RWPE1 (cell line): ENCODE measurements at places on chromosomes 5 and 9.

DNA sequence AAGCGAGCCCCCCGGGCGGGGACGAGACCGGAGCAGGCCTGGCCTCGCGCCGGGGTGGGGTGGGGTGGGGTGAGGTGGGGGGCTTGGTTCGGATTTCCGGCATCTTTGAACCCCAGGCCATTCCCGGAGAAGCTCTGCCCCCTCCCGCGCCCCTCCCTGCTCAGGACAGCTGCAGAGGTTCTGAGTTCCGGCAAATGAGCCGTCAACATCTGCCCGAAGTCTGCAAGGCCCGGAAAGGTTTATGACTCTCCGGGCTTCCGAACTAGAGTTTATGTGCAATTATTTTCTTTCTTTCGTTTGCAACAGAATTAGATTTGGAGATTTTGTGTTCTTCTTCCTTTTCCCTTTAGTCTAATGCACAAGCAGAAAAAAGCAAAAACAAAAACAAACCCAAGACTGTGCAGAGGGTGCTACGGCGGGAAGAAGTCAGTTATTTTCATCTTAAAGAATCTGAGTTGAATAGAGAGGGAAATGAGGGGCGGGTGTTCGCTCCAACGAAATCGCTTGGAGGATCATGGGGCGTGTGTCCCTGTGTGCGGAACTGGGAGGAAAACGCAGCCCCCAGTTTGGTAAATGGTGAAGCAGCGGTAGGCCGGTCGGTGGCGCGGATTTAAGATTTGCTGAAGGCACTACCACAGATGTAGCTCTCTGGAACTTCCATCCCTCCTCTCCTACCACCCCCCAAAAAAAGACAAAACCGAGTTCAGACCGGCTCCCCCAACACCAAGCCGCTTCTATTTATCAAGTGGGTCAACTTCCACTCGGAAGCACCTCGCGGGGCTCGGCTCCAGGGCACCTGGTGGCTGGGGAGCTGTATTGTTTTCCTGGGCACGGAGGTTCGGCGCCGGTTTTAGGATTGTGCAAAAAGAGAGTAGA is 4.8 kb downstream of the LHX2 start:
- DNase-seq, result no peak

GRCh38 chr9:121398374-121398773 is 28.3 kb upstream of the STOM start:
- peak; percentile 96 for DNase-seq

GRCh38 chr5:127885176-127885575 is 182.0 kb downstream of the CCDC192 start:
- DNase-seq, result no peak

DNA sequence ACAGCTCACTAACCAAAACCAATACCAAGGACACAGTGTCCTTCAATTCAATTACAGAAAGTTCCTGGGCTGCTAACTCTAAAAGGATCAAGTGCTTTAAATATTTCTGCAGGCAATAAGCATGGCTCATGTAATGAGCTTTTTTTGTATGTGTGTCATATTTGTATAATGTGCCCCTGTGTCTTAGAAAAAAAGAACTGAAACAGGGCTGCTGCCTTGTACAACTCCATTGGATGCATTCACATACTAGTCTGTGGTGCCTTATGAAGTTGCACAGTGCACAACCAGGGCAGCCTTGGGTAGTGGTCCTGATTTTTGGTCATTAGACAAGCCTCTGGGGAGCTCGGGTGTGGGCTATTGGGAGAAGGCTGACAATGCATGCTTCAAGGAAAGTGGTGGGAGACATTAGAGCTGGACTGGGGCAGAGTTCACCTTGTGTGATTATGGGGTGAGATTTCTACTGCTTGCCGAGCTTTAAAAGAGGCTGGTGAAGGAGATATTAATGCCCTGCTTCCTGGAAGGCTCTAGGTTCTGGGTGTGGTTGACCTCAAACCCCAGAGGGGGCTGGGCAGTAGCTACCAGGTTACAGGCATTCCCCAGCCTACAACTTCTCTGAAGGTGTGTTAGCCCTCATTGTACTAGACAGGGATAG is 3.6 kb upstream of the CPEB4 start:
- no peak for DNase-seq

DNA sequence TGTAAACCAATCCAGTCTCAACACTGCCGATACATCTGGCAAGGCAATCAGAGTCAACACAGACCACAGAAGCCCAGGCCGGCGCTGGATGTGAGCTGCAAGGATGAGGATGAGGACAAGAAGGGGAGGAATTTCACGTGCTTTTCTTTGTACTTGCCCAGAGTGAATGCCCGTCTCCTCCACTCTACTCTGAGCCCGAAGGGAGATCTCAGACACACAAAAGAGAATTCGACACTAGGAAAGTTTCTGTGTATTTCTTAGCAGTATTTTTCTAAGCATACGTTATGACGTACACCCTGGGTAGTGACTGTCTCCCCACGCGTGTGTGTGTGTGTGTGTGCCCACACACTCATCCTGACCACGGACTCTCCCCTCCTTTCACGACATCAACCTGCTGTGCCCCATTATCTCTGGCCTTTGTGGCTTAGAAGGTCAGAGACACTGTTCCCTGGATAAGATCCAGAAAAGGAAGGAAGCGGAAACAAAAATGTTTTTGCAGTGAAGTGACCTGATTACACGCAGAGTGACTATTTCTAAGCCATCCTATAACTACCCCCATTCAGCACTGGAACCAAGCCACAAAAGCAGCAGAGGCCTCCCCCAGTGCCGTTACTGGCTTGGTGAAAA is 227.3 kb upstream of the DAPK1 start:
- no peak for DNase-seq

DNA sequence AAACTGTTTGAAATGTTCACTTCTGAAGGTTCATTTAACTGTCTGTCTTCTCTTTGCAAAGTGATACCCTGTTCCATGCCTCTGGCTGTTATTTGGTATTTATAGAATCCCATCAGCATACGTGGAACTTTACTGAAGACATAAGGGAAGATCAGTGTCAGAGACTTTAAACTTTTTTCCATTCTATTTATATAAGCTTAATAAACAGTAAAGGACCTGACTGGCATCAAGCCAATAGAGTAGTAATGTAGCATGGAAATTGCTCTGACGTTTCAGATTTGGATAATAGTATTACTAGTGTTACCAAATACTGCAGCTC is 94.9 kb upstream of the MINAR2 start:
- no peak for DNase-seq

GRCh38 chr5:159341145-159341544 is 10.9 kb upstream of the IL12B start:
- no peak for DNase-seq

- peak; percentile 68 for DNase-seq
Observed at GRCh38 chr9:71758785-71759184, 9.5 kb downstream of the CEMIP2 start.

DNA sequence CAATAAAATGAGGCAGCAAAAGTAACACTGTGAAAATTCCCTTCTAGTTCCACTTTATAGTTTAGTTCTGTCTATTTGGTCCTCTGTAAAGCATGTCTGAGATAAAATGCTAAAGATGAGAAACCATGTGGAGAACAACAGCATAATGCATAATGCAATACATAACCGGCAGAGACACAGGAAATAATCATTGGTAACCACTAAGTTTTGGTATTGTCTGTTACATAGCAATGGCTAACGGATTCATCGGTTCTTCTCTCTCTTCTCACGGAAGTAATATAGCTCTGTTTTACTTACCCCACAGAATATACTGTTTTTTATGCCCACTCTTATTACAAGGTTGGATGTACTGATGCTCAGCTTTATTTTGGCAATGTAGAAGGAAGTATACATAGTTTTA is 158.9 kb downstream of the FAM174A start:
- DNase-seq, result no peak

GRCh38 chr5:30960036-30960435 is 233.4 kb upstream of the CDH6 start:
- no peak for DNase-seq

- no peak for DNase-seq
Observed at GRCh38 chr9:27549196-27549755, 19.7 kb upstream of the MOB3B start.

DNA sequence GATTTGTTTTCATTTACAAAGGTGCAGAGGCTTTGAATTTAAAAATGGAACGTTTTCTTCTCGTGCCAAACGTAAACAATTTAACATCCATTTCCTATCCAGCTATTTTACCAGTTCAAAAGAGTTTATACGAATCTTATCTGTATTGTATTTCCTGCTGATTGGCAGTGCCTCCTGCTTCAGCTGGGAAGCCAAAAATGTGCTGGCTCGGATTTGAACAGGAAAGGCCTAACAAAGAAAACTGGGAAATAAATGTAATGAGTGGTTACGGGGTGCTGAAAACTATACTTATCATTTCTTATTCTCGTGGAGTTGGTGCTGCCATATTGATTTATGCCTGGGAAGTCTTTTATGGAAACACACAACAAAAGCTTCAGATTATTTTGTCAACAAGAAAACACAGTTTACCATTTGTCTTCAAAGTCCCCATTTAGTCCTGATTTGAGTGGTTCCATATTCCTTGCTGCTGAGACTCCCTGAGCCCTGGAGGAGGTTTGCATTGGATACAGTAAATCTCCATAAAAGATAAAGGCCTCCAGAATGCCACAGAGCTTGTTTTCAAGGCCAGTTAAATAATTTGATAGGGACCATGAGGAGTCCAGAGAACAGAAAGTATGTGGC is 507.4 kb downstream of the RASEF start:
- DNase-seq, result no peak

- DNase-seq, result peak; percentile 26
Observed at GRCh38 chr5:73812962-73813588, 187.1 kb downstream of the ARHGEF28 start.

DNA sequence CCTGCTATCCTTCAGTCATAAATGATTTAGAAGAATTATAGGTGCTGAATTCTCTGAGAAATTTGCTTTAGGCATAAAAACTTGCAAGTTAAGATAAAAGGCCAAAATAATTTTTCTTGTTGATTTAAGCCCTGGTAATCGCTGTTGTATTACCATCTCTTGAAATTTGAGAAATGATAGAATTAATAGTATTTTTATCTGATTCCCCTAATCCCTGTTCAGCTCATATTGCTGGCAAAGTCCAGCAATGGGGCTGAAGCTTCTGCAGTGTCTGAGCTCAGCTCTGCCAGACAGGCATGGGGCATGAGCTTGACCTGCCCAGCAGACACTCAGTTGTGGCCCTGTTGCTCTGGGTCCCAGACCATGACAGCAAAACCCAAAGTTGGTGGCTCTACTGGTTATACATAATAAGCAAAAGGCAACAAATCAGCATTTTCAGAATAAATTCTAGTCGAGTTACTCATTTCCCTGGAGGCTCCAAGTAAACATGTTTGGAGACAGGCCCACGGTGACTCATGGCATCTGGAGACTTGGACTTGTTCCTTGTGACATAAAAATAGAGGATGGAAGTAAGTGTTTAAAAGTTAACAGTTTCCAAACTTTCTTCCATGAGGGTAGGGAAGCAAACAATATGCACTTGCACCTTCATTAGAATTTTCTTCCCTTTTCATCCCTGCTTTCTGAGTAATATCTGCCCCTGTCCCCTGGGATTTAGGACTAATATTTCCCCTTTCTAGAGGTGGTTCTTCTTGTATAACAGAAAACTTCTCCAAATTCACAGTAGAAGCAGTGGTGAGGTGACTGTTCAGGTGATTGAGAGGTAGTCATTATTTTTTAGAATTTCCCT is 60.2 kb upstream of the SLC2A8 start:
- peak; percentile 92 for DNase-seq

- no peak for DNase-seq
Observed at GRCh38 chr9:135520916-135521607, at the start of gene LCN1. LCN1 (plus strand) TSS chr9:135521440; CDS start chr9:135521498, 58 bp downstream.

- DNase-seq, result no peak
Observed at GRCh38 chr5:77896338-77896737, 120.2 kb upstream of the TBCA start.

GRCh38 chr5:106759581-106759980 is 911.2 kb downstream of the EFNA5 start:
- no peak for DNase-seq

DNA sequence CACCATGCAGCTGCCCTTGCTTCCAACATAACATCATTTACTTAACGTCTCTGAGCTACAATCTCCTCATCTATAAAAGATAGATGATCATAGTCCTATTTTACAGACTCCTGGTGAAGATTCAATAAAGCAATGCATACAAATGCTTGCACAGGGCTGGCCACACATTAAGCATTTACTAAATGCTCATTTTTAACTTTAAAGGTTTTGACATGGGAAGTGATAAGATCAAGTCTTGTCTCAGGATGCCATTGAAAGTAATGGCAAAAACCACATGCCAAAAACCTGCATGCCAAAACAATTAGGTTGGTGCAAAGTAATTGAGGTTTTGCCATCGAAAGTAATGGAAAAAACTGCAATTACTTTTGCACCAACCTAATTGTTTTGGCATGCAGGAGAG is 181.2 kb upstream of the ADRA1B start:
- DNase-seq, result no peak

- DNase-seq, result no peak
Observed at GRCh38 chr5:95667061-95667618, 15.7 kb downstream of the SPATA9 start.
